ENCODE measurements at places on chromosomes 11 and 22. TPM values are rescaled to one million over a fixed set of nuclear protein-coding genes. Genes with fewer than 3 reads are reported as not detected.

DNA sequence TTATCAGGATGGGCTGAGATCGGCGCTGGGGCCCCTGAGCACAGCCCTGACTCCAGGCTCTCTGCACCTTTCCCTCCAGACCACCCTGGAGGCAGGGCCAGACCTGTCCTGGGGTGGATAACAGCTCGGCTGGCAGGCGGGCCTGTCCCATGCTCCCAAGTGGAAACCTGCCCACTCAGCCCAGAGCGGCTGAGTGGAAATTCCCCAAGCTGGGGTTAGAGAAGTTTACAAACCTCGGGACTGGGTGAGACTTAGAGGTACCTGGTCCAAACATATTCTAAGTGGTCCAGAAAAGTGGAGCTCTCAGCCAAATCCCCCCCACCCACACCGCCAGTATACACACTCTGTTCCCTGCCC lies 4.8 kb upstream of the FXYD2 start:
- no peak overlapping the region for H3K4me3 ChIP-seq
- H3K27me3 ChIP-seq: no peaks in the 10 kb centered on the region
- H3K4me1 ChIP-seq: peaks cover 44% of the 10 kb centered on the region
- DNase-seq: no peak

GRCh38 chr11:22787055-22787454 lies 42.5 kb downstream of the SVIP start:
- no peak overlapping the region for H3K27ac ChIP-seq
- no peaks in the 10 kb centered on the region for H3K36me3 ChIP-seq
- H3K4me3 ChIP-seq: no peak overlapping the region
- no peaks in the 10 kb centered on the region for H3K27me3 ChIP-seq
- H3K4me1 ChIP-seq: no peaks in the 10 kb centered on the region

- no peaks in the 10 kb centered on the region for H3K36me3 ChIP-seq
- no peak overlapping the region for H3K4me3 ChIP-seq
- no peaks in the 10 kb centered on the region for H3K27me3 ChIP-seq
- no peaks in the 10 kb centered on the region for H3K4me1 ChIP-seq
- DNase-seq: no peak
- no peak overlapping the region for H3K27ac ChIP-seq
Observed at GRCh38 chr22:49613511-49614270, 214.0 kb downstream of the BRD1 start.

DNA sequence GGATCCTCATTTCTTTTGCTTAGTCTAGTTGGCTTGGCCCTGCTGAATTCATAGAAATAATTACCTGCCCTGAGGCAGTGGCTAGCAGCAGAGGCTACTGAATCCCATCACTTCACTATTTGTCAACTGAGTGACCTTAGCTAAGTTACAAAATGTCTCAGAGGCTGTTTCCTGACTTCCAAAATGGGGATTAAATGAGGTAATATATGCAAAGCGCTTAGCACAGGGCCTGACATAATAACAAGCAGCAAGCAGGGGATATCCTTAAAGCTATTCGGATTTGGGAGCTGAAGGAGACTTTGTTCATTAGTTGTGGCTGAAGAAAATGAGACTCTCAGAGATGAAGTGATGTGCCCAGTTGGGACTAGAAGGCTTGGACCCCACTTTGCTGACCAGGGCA lies 2.8 kb downstream of the NRGN start:
- no peak overlapping the region for H3K27ac ChIP-seq
- no peak overlapping the region for H3K4me3 ChIP-seq
- H3K4me1 ChIP-seq: peaks cover 33% of the 10 kb centered on the region
- no peaks in the 10 kb centered on the region for H3K36me3 ChIP-seq

- no peak for DNase-seq
- no peaks in the 10 kb centered on the region for H3K36me3 ChIP-seq
- peaks cover 12% of the 10 kb centered on the region for H3K27me3 ChIP-seq
- no peak overlapping the region for H3K27ac ChIP-seq
- H3K4me1 ChIP-seq: no peaks in the 10 kb centered on the region
Observed at GRCh38 chr11:77183431-77183984, 55.5 kb downstream of the MYO7A start.

- no peak overlapping the region for H3K4me3 ChIP-seq
- no peaks in the 10 kb centered on the region for H3K27me3 ChIP-seq
- no peak overlapping the region for H3K27ac ChIP-seq
- H3K4me1 ChIP-seq: no peaks in the 10 kb centered on the region
- no peaks in the 10 kb centered on the region for H3K36me3 ChIP-seq
- DNase-seq: no peak
Observed at GRCh38 chr11:30573951-30574350, 12.2 kb downstream of the MPPED2 start.

DNA sequence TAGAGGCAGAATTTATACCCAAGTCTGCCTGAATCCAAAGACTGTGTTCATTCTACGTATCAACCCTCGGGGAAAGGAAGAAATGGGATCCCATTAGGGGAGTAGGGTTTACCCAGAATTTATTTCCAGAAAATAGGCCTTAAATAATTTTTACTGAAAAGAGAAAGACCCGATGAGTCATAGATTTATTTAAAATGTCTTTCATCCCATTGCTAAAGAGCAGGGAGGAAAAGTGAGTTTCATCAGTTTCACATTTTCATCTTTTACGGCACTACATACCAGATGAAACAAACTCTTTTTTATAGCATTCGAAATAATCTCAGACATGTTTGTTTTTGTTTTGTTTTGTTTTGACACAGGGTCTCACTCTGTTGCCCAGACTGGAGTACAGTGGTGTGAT lies 31.3 kb downstream of the SLC1A2 start:
- no peak overlapping the region for H3K4me3 ChIP-seq
- H3K4me1 ChIP-seq: peaks cover 5% of the 10 kb centered on the region
- H3K36me3 ChIP-seq: no peaks in the 10 kb centered on the region
- H3K27me3 ChIP-seq: no peaks in the 10 kb centered on the region
- no peak overlapping the region for H3K27ac ChIP-seq

DNA sequence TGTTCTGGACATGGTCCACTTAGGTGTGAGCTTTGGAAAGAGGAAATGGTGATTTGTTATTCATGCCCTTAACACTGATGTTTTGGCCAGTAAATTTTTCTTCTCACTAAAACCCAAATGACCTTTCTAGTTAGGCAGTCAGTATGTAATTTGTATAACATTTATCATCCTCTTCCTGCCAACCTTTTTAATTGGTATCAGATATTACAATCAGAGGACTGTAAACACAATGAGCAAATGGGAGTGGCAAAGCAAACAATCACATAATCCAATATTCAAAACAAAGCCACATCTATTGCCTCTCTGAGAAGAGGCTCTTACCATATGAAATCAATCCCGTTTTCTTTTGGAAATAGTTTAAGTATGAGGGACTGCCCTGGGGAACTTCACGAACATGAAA lies 49.1 kb downstream of the BBOX1 start:
- H3K4me1 ChIP-seq: no peaks in the 10 kb centered on the region
- no peak overlapping the region for H3K27ac ChIP-seq
- no peaks in the 10 kb centered on the region for H3K27me3 ChIP-seq
- H3K4me3 ChIP-seq: no peak overlapping the region

GRCh38 chr11:6538945-6539344 lies 41.9 kb downstream of the DNHD1 start:
- H3K4me3 ChIP-seq: no peak overlapping the region
- peaks cover 5% of the 10 kb centered on the region for H3K36me3 ChIP-seq
- H3K27ac ChIP-seq: no peak overlapping the region
- DNase-seq: no peak

- peaks cover 43% of the 10 kb centered on the region for H3K36me3 ChIP-seq
- no peak overlapping the region for H3K4me3 ChIP-seq
- H3K27ac ChIP-seq: no peak overlapping the region
- H3K4me1 ChIP-seq: no peaks in the 10 kb centered on the region
- no peak for DNase-seq
Observed at GRCh38 chr11:108101090-108101775, 20.1 kb upstream of the ACAT1 start.

GRCh38 chr22:19495562-19496323 lies 16.0 kb downstream of the CDC45 start:
- DNase-seq: no peak
- H3K36me3 ChIP-seq: no peaks in the 10 kb centered on the region
- H3K27ac ChIP-seq: no peak overlapping the region
- H3K4me3 ChIP-seq: no peak overlapping the region
- H3K4me1 ChIP-seq: peaks cover 6% of the 10 kb centered on the region
- no peaks in the 10 kb centered on the region for H3K27me3 ChIP-seq

DNA sequence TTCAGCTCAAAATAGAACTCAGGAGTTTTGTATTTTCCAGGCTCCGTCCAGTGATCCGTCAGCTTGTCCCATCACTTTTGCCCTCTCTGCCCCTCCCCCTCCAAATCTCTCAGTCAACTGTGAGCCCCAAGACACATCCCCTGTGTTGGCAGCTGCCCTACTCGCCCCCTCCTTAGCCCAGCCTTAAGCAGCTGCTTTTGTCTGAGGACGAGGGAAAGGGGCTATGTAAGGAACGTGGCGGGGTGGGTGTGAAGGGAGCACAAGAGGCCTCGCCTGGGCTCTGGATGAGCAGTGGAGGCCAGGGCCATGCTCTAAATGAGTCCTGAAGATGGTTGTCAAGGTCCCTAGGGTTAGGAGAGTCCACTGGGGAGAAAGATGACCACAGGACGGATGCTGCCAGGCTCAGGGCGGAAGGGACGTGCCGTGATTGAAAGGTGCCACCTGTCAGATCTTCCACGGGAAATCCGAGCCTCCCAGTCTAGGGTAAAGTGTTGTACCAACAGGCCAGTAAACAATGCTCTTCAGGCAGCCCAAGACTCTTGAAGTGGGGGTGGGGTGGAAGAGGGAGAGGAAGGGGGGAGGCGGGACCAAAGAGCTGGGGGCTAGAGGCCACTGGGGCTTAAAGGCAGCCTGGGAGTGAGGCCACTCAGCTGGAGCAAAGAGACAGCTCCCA lies at the start of gene SMTNL1:
Gene SMTNL1, plus strand, starts transcription at position 649 of the 673 bp plus-strand sequence. CDS start 5,048 bp downstream, outside the sequence.
- H3K4me1 ChIP-seq: no peaks in the 10 kb centered on the region
- H3K27me3 ChIP-seq: no peaks in the 10 kb centered on the region
- no peaks in the 10 kb centered on the region for H3K36me3 ChIP-seq
- DNase-seq: no peak
- H3K27ac ChIP-seq: no peak within 1 kb of the TSS

DNA sequence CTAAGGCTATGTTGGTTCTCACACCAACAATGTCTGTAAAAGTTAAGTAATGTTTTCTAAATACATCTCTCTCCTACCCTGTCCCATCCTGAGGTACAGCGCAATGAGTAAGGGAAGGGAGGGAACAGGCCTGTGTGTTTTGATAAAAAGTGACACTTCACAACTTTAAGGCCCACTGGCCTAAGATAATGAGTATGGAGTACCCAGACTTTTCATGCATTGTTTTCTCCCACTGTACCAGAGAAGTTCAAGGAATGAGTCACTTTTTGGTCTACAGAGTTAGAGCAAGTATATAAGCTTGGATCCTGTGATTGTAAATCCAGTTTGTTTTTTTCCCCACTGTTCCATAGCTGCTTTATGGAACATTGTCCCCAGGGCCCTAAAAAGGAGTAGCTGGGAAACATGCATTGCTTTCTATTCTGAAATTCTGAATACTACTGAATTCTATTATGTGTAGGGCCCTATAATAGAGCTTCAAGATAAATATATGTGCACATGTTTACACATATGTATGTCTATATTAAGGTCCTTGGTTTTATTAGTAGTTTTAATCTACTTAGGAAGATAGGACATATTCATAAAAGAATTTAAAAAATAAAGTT lies 29.8 kb downstream of the KCNE3 start:
- no peak for DNase-seq
- H3K4me1 ChIP-seq: no peaks in the 10 kb centered on the region
- no peaks in the 10 kb centered on the region for H3K36me3 ChIP-seq
- H3K27me3 ChIP-seq: no peaks in the 10 kb centered on the region
- H3K4me3 ChIP-seq: no peak overlapping the region

DNA sequence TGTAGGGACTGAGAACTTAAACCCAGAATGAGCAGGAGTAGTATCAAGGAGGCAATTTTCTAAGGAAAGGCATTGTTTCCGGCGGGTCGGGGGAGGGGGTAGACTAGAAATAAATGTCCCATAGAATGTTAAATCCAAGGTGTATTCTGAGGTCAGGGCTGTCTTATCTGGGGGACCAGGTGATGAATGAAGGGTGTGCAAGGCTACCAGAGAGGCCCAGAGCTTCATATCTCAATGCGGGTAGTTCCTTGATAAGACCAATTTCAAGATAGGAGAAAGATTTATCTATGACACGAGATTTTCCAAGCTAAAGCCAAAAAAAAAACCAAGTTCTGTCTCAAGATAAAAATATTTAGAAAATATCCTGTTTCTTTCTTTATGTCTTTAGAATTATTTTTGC lies 8.3 kb upstream of the RCE1 start:
- H3K27me3 ChIP-seq: no peaks in the 10 kb centered on the region
- no peak overlapping the region for H3K27ac ChIP-seq
- H3K4me1 ChIP-seq: no peaks in the 10 kb centered on the region
- peaks cover 3% of the 10 kb centered on the region for H3K36me3 ChIP-seq
- no peak overlapping the region for H3K4me3 ChIP-seq
- no peak for DNase-seq

- no peaks in the 10 kb centered on the region for H3K36me3 ChIP-seq
- no peak overlapping the region for H3K27ac ChIP-seq
- no peak overlapping the region for H3K4me3 ChIP-seq
- H3K27me3 ChIP-seq: no peaks in the 10 kb centered on the region
Observed at GRCh38 chr11:91773090-91773489, 451.5 kb upstream of the FAT3 start.

GRCh38 chr11:66875378-66875777 lies 18.5 kb downstream of the LRFN4 start:
- H3K4me1 ChIP-seq: peaks cover 4% of the 10 kb centered on the region
- no peak for DNase-seq
- no peaks in the 10 kb centered on the region for H3K27me3 ChIP-seq
- no peak overlapping the region for H3K27ac ChIP-seq

GRCh38 chr11:113375402-113375801 lies 12.2 kb upstream of the ANKK1 start:
- no peaks in the 10 kb centered on the region for H3K27me3 ChIP-seq
- H3K27ac ChIP-seq: no peak overlapping the region
- DNase-seq: no peak
- H3K4me3 ChIP-seq: no peak overlapping the region

- no peak overlapping the region for H3K27ac ChIP-seq
- no peaks in the 10 kb centered on the region for H3K4me1 ChIP-seq
- no peak overlapping the region for H3K4me3 ChIP-seq
- no peaks in the 10 kb centered on the region for H3K27me3 ChIP-seq
- no peaks in the 10 kb centered on the region for H3K36me3 ChIP-seq
- no peak for DNase-seq
Observed at GRCh38 chr11:120017582-120018150, 120.2 kb downstream of the TRIM29 start.

DNA sequence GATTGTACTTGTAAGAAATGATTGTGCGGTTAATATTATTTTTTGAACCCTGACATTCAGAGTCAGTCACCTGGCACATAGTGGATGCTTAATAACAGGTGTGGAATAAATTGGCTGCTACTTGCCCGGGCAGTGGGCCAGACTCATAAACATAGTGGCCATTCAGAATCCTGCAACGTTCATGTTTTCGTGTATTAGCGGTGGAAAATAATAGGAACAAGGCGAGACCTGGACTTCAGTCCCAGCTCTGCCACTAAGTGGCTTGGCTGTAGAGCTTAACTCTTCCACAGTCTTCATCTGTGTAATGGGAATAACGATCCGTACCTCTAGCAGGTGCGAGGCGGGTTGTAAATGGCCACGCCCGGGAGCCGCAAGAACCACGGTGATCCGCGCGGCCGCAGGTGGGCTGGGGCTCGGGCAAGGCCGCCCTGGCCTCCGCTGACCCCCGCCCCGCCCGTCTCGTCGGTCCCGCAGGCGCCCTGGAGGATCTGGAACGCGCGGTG lies 761 bp upstream of the TMEM25 start:
- H3K27me3 ChIP-seq: no peaks in the 10 kb centered on the region
- peak overlapping the region; percentile 77 for H3K4me3 ChIP-seq
- H3K27ac ChIP-seq: no peak overlapping the region
- peaks cover 28% of the 10 kb centered on the region for H3K4me1 ChIP-seq
- DNase-seq: no peak

KRTAP5-9 gene
- not detected for total RNA-seq

NOX4 gene
- total RNA-seq: not detected

SCO2 gene
- total RNA-seq: 5.6 TPM

RASSF10 gene
- not detected for total RNA-seq

TP53AIP1 gene
- total RNA-seq: not detected

LUZP2 gene
- not detected for total RNA-seq

ARHGAP32 gene
- 4.4 TPM for total RNA-seq

PDXP gene
- 11.3 TPM for total RNA-seq

ISX gene
- not detected for total RNA-seq

Measured in T-cell (primary cell).